ENCODE measurements at places on chromosomes 12 and 14.

GRCh38 chr12:121798787-121799155, 5.0 kb upstream of the SETD1B start:
- DNase-seq: no peak

DNA sequence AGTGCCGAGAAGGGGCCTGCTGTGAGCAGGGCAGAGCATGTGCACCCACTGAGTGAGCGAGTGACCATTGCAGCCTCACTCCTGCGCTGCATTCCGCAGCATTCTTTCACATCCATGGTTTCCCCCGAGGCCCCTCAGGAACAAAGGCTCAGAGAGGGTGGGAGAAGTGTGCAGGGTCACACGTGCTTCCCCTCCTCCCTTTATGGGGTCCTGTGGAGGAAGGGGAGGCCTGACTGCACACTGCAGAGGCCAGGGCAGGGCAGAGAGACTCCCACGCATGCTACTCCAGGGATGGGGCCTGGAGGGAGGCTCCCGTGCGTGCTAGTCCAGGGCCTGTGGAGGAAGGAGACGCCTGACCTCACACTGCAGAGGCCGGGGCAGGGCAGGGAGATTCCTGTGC, 63.2 kb downstream of the DIO3 start:
- no peak for DNase-seq

DNA sequence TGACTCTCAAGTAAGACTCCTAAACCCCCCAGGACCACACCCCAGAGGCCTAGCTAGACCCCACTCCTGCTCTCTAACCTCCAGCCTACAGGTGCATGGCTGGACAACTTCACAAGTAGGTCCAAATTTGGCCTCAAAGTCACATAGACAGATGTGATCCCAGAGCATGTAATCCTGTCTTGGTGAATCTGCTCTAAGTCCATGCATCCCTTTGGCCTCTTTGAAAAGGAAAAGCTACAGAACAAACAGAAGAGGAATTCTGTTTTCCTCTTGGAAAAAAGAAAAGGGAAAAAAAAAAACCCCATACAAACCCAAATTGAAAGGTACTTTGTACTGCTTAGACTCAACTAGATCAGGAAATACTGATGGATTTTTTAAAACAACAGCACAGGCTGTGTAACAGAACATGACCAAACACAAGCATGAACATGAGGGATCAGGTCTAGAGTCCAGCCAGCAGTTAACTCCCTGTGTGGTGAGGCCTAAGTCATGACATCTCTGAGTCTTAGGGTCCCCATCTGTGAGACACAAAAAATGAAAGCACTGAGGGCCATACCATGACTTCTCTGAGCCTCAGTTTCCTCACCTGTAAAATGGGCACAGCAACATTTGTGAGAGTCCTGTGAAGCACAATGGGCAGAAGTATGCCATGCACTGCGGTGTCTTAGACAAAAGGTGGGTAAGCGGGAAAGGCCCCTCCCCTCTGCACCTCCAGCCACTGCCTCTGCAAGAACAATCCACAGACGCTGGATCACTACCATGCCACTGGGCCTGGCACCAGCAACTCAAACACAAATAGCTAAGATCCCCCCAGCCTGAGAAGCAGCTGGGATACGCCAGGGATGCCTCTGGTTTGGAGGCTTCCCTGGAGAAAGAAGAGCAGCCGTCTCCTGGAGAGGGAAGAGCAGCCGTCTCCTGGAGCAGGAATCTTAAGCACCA, 9.9 kb downstream of the PITPNM2 start:
- DNase-seq: no peak

DNA sequence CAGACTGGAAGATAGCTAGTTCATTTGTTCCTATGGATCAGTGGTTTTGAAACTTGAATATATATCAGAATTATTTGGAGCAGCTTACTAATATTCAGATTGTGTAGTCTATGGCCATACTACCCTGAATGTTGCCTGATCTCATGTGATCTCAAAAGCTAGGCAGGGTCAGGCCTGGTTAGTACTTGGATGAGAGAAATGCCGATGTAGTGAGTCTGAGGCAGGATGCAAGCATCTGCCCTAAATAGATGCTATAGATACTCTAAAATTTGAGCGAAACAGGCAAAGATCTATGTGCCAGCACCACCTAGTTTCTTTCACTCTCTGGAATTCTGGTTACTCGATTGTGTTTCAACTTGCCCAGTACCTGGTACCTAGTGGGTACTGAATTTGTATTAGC, 40.9 kb downstream of the FRMD6 start:
- no peak for DNase-seq

GRCh38 chr12:76762601-76762980, 1.3 kb upstream of the ZDHHC17 start:
- no peak for DNase-seq

DNA sequence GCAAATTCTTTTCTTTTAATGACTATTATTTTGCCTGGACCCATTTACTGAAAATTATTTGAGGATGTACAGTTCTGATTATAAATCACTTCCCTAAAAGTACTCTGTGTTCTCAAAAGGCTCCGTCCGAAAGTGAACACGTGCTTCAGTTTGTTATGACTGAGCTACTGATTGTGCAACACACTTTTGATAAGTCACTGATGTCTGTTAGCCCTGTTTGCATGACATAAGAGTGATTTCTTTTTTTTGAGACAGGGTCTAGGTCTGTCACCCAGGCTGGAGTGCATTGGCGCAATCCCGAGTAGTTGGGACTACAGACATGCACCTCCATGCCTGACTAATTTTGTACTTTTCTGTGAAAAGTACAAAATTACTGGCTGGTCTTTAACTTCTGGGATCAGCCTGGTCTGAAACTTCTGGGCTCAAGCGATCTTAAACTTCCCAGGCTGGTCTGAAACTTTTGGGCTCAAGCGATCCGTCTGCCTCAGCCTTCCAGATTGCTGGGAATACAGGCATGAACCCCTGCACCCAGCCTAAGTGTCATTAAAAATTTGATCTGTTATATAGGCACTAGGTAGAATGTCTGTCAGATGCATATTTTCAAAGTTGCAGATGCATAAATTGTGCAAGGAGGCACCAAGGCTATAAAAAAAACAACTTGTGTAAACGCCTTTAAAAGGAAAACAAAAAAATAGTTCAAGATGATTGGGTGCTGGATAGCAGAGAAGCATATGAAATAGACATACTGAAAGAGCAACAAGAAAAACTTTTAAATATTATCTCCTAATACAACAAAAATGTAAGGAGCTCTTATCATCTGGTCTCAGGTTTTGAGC, 111.5 kb downstream of the SRGAP1 start:
- peak; percentile 78 for DNase-seq

- peak; percentile 76 for DNase-seq
These were observed 4.8 kb upstream of the DGLUCY start for GRCh38 chr14:91108941-91109611.

DNA sequence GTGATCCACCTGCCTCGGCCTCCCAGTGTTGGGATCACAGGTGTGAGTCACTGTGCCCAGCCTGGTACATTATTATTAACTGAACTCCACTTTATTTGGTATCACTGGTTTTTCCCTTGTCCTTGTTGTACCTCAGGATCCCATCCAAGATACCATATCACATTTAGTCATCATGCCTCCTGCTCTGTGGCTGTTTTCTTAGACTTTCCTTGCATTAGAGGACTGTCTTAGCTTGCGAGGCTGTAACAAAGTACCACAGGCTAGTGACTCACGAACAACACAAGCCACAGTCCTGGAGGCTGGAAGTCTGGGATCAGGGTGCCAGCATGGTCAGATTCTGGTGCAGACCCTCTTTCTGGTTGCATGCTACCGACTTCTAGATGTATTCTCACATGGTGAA, 12.2 kb downstream of the KLC1 start:
- DNase-seq: peak; percentile 32

DNA sequence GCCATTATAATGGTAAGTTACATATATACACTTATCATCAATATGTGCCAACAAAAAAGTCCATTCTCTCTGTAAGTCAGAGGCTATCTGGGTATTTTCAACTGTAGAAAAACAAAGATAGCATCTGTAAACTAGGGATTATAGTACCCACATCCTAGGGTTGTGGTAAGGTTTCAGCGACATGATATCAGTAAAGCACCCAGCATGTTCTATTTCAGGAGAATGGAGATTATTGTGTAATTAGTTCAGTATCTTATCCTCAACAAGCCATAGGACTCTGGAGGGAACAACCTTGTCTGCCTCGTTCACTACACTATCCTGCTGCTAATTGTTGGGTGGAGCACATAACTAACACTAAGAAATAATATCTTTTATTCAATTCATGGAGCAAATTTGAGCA, 19.7 kb upstream of the CKAP4 start:
- DNase-seq: no peak

DNA sequence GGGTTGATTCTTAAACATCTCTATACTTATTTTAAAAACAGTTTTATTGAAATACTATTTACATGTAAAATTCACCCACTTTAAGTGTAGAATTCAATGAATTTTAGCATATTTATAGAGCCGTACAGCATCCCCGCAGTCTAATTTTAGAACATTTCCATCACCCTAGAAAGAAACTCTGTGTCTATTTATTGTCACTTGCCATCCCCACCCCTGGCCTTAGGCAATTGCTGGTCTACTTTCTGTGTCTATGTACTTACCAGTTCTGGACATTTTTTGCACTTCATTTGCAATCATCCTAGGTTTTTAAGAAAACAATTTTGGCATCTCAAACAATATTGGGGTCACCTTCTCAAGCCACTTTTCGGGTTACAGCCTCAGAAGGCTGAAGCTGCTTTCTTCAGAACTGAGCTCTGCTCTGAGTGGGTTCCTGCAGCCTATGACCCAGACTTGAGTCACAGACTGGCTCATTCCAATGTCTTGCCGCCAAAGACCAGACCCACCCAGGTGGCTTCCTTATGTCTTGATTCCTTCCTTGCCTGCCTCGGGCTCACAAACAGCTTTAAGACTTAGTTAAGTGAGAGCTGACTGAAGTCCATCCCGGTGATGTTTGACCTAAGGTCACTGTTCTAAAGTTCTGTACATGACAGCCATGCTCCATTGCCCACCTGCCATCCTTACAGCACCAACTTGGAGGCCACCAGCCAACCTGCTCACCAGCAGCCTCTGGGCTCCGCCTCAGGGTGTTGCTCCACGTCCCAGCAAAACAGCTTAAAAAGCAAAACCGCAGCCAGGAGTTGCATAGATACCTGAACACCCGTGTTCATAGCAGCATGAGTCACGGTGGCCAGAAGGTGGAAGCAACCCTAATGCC, 131.5 kb downstream of the CHST11 start:
- DNase-seq: peak; percentile 83

DNA sequence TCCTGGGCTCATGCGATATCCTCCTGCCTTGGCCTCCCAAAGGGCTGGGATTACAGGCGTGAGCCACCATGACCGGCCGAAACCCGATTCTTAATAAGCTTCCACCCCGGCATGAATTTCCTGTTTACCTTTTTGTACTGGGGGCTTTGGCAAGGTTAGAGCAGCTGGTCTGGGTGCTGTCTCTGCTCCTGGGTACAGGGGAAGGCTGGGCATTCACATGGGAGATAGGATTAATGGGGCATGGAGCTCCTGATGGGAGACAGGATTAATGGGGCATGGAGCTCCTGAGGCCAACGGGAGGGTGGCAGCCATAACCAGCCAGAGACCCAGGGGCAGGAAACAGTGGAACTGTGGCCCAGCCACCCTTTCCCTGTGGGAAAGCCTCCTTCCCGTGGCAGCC, 69.5 kb upstream of the DICER1 start:
- no peak for DNase-seq

DNA sequence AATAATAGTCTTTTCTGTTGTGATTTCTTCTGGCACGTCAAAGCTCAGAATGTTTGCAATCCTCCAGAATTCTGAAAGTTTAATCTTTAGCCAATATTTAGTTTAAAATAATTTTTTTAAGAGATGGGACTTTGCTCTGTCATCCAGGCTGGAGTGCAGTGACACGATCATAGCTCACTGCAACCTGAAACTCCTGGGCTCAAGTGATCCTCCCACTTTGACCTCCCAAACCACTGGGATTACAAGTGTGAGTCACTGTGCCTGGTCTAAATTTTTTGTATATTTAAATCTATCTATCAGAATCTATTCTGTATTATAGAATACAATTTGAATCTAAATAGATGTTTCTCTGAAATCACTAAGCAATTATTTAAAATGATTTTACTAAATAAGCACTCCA, 572.7 kb downstream of the VRK1 start:
- peak; percentile 12 for DNase-seq

- DNase-seq: no peak
These were observed 249.6 kb upstream of the SOX5 start for GRCh38 chr12:24198936-24199671.

Measured in MCF 10A (cell line).